MG63 (cell line): ENCODE measurements at places on chromosomes 2 and 18. TPM values are rescaled to one million over a fixed set of nuclear protein-coding genes. Genes with fewer than 3 reads are reported as not detected.
A peak's percentile ranks its signal among the peaks of the same experiment; 100 is the strongest.

DNA sequence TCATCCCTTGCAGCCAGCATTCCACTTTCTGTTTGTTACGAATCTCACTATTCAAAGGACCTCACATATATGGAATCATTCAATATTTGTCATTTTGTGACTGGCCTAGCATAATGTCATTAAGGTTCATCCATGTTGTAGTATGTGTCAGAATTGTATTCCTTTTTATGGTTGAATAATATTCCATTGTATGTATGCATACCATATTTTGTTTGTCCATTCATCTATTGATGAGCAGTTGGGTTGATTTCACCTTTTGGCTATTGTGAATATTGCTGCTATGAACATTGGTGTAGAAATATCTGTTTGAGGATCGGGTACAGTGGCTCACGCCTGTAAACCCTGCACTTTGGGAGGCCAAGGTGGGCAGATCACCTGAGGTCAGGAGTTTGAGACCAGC is 35.0 kb downstream of the PSMD14 start:
- no peak for DNase-seq

DNA sequence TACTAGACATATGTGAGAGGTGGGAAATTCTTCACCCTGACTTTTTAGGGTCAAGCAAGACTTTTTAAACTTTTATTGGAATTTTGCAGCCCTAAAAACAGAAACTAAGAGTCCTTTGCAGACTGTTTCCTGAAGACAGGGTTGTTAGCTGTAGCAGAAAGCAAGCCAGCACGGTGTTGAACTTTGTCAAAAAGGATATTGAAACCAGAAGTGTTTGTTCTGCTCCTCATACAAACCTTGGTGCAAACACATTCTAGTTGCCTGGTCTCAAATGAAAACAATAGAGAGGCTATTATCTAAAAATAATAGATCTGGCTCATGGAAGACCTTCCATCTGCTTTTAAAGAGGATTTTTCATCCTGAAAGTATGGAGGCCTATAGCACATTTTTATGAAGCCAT is 65.8 kb upstream of the IGFBP5 start:
- DNase-seq: no peak

- no peak for DNase-seq
Observed at GRCh38 chr2:60998628-60999545, 18.6 kb upstream of the PEX13 start.

- no peak for DNase-seq
Observed at GRCh38 chr2:71500426-71501079, 47.2 kb downstream of the DYSF start.

DNA sequence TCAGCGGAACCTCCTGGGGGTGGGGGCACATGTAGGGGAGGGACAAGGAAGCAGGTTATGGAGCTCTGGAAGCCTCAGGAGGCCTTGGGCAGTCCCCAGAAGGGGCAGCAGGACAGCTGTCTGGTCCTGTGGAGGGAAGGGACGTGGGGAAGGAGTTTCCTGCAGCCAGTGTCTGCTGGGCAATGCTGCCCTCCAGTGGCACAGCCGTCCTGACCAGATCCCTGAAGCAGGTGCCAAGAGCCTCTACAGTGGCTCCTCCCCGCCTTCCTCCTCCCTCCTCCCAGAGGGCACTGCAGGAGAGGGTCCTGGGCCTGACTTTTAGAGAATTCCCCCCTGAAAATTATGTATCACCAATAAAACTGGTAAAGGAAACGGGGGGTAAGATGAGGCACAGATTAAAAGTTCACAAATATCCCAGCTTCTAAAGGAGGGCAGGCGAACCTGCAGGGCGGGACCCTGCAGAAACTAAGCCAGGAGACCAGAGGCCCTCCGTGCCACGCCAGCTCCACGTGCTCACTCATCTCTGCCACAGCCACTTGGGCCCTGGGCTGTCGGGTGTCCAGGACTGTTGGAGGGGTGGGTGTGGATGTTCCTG is 258.5 kb downstream of the TWIST2 start:
- peak; percentile 69 for DNase-seq

GRCh38 chr2:46847726-46848412 is 67.7 kb downstream of the MCFD2 start:
- DNase-seq: no peak

DNA sequence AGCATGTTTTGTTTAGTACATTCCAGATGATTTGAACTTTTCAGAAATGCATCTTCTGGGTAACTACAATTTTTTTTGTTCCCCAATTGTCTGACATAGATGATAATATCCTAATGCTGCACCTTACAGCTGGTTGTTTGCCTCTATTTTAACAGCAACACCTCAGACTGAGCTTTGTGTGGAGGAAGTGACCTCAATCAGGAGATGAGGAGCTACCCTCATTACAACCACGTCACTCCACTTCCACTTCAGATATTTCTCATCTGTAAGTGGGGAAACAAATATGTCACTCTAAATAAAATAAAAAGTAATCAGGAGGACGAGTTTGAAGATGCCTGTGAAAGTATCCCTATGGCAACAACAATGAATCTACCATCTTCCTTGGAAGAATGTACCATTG is 12.1 kb upstream of the SRSF7 start:
- DNase-seq: no peak

GRCh38 chr2:31058096-31059035 is 79.9 kb downstream of the GALNT14 start:
- no peak for DNase-seq

GRCh38 chr2:182522405-182522896 is 95.6 kb upstream of the PDE1A start:
- no peak for DNase-seq

- DNase-seq: no peak
Observed at GRCh38 chr2:128505150-128505490, 186.5 kb upstream of the HS6ST1 start.

GRCh38 chr18:9927392-9928063 is 13.7 kb downstream of the VAPA start:
- no peak for DNase-seq

DNA sequence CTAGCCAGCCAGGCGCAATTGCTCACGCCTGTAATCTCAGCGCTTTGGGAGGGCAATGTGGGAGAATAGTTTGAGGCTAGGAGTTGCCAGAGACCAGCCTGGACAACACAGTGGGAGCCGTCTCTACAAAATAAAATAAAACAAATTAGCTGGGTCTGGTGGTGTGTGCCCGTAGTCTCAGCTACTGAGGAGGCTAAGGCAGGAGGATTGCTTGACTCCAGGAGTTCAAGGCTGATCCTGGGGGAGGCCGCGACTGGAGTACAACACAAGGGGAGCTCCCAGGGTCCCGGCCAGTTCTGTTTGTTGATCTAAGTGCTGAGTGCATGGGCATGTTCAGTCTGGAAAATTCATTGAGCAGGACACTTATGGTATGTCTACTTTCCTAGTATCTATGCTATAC is 2.6 kb downstream of the ST3GAL5 start:
- no peak for DNase-seq

GRCh38 chr2:231037202-231037730 is at the start of gene C2orf72:
Gene C2orf72 (plus strand): TSS chr2:231037523. CDS start chr2:231037566, 43 bp downstream.
- DNase-seq: peak; percentile 25

DNA sequence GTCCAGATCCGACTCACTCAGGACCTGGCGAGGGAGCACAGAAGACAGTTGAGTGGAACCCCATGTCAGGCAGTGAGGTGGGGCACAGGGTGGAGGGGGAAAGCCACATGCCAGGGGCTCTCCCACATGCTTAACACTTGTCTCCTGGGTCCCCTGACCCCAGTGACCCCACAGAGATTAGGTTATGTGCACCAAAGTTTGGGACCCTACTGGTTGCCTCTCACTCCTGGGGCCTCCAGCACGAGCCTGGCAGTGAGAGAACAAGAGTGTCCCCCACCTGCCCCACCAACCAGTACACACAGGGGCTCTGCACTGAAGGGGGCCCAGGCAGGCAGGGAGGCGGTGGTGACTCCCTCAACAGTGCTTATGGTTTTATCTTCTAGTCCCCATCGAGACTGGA is 58.3 kb downstream of the CIB4 start:
- DNase-seq: no peak

- DNase-seq: no peak
Observed at GRCh38 chr2:100628506-100628905, 65.7 kb downstream of the PDCL3 start.

The ITGA6 gene
- 4.3 TPM in 2 replicates for total RNA-seq

The MROH2A gene
- not detected in 2 replicates for total RNA-seq

The EPB41L3 gene
- not detected in 2 replicates for total RNA-seq

The NR4A2 gene
- not detected in 2 replicates for total RNA-seq

The DTNA gene
- 0.22 and 0.33 TPM in 2 replicates for total RNA-seq

The NPAS2 gene
- 0.07 and 0.16 TPM in 2 replicates for total RNA-seq
